IMR-90 (cell line): ENCODE measurements at places on chromosomes 5 and 9.
A peak's percentile ranks its signal among the peaks of the same experiment; 100 is the strongest.

DNA sequence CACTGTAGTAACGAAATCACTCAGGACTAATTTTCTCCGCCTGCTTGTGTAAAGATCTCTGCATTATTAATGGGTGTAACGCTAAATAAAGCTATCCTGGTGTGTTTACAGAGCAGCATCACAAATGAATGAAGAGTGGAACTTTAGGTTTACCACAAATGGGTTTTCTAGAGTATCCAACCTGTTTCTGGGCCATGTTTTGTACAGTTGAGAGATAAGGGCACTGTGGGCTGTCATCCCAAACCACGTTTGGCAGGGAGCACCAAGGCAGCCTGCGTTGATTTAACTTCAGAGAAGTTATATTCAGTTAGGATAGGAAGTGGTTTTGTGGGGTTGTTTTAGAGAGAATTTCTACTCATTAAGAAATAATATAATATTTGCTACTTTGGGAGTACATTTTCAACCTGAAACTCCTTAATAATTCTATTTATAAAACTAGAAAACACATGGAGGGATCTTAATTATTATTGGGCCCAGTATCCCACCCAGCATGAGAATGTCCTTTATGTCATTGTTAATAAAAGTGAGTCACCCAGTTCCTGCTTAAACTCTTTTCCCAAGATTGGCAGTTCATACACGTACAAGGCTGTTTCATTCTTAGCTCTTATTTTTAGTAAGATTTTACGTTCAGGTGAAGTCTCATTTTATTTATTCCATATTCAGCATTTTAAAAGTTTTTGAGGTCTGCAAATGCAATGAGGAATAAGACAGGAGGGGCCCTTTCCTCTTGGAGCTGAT, 8.0 kb downstream of the KCNN2 start:
- no peak overlapping the region for H3K4me3 ChIP-seq
- H3K36me3 ChIP-seq: no peaks in the 10 kb centered on the region
- no peaks in the 10 kb centered on the region for H3K4me1 ChIP-seq
- H3K27ac ChIP-seq: no peak overlapping the region

- no peak overlapping the region for H3K4me3 ChIP-seq
- no peak for DNase-seq
- H3K27ac ChIP-seq: no peak overlapping the region
These were observed 532.4 kb downstream of the DNAH5 start for GRCh38 chr5:13412040-13412595.

- H3K4me1 ChIP-seq: peaks cover 2% of the 10 kb centered on the region; the same call in 1 of the 2 replicates
- H3K27me3 ChIP-seq: no peaks in the 10 kb centered on the region
- no peaks in the 10 kb centered on the region for H3K36me3 ChIP-seq
- no peak overlapping the region for H3K4me3 ChIP-seq
These were observed 309.3 kb downstream of the KIAA0825 start for GRCh38 chr5:94309141-94309540.

- H3K27ac ChIP-seq: no peak overlapping the region
- no peaks in the 10 kb centered on the region for H3K27me3 ChIP-seq
- H3K4me1 ChIP-seq: no peaks in the 10 kb centered on the region
- DNase-seq: no peak
- H3K36me3 ChIP-seq: no peaks in the 10 kb centered on the region
These were observed 620.8 kb downstream of the HTR1A start for GRCh38 chr5:63341442-63341841.

GRCh38 chr5:129500101-129500500, 40.0 kb downstream of the ADAMTS19 start:
- H3K36me3 ChIP-seq: no peaks in the 10 kb centered on the region
- H3K4me3 ChIP-seq: no peak overlapping the region

- no peak overlapping the region for H3K27ac ChIP-seq
- H3K4me1 ChIP-seq: no peaks in the 10 kb centered on the region
- DNase-seq: no peak
- H3K4me3 ChIP-seq: no peak overlapping the region
- H3K27me3 ChIP-seq: no peaks in the 10 kb centered on the region
These were observed 74.5 kb upstream of the PANK3 start for GRCh38 chr5:168653626-168654025.

DNA sequence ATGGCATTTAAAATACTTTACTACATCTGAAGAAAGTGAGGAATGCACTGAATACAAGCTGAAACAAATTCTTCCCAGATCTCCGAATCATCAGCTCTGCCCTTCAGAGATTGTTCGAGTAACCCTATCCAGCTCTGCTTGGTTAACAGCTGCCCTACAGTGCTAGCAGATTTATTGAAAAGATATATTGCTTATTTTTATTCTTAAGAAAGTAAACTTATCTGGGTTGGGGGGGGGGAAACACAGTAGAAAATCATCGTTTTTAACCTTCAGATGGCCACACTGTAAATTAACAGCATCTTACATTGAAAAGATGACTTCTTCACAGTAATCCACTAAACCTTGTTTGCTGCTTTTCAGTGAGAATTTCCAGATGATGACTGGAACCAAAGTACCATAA, 210.8 kb downstream of the NFIB start:
- H3K4me3 ChIP-seq: no peak overlapping the region
- H3K27ac ChIP-seq: no peak overlapping the region
- DNase-seq: peak; percentile 23
- H3K36me3 ChIP-seq: no peaks in the 10 kb centered on the region

- no peaks in the 10 kb centered on the region for H3K36me3 ChIP-seq
- H3K27me3 ChIP-seq: no peaks in the 10 kb centered on the region; the same call in 1 of the 2 replicates
- H3K4me1 ChIP-seq: no peaks in the 10 kb centered on the region
- H3K27ac ChIP-seq: no peak overlapping the region
These were observed 135.6 kb downstream of the KCNIP1 start for GRCh38 chr5:170639221-170639925.

- peak; percentile 59 for DNase-seq
- no peaks in the 10 kb centered on the region for H3K36me3 ChIP-seq
- no peaks in the 10 kb centered on the region for H3K27me3 ChIP-seq
- H3K4me1 ChIP-seq: no peaks in the 10 kb centered on the region
These were observed 236.1 kb downstream of the ASTN2 start for GRCh38 chr9:117178596-117179375.

DNA sequence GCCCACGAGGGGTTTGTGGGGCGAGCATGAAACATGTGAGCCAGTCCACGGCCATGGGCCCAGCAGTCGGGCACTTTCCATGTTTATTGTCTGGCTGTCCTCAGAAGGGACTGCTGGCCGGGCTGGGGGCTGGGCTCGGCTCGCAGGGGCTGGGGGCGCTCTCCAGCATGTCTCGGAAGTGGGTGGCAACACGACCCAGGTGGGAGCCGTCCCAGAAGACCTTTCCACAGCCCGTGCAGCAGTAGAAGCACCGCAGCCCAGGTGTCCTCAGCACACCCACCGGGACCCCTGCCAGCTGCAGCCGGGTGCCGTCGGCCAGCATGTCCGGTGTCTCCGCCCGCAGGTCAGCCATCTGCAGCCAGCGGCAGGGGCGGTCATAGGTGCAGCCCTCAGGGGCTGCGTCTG, 4.8 kb upstream of the NRARP start:
- no peaks in the 10 kb centered on the region; the same call in 1 of the 2 replicates for H3K4me1 ChIP-seq
- H3K4me3 ChIP-seq: no peak overlapping the region
- DNase-seq: no peak
- no peak overlapping the region for H3K27ac ChIP-seq
- peaks cover 6% of the 10 kb centered on the region; the same call in 1 of the 2 replicates for H3K27me3 ChIP-seq

DNA sequence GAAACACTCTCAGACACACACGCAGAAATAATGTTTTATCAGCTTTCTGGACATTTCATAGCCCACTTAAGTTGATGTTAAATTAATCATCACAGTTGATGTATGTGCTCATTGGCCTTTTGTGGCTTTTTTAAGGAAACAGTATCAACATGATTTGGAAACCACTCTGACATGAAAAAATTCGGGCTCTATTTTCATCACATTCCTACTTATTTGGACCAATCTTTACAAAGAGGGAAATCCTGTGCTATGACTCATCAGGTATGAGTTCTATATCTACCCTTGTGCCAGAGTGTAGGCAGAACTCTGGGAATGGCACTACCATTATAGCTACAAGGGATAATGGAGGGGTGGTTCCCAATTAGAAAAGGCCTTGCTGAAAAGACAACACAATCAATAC, 388.4 kb upstream of the PTGER4 start:
- H3K27ac ChIP-seq: no peak overlapping the region
- H3K36me3 ChIP-seq: no peaks in the 10 kb centered on the region
- no peak overlapping the region for H3K4me3 ChIP-seq
- DNase-seq: peak; percentile 35
- H3K27me3 ChIP-seq: no peaks in the 10 kb centered on the region

GRCh38 chr5:169701910-169702451, 64.9 kb downstream of the DOCK2 start:
- H3K36me3 ChIP-seq: no peaks in the 10 kb centered on the region
- H3K4me1 ChIP-seq: peaks cover 24% of the 10 kb centered on the region
- DNase-seq: peak; percentile 64
- no peak overlapping the region for H3K27ac ChIP-seq
- H3K4me3 ChIP-seq: no peak overlapping the region
- H3K27me3 ChIP-seq: no peaks in the 10 kb centered on the region

DNA sequence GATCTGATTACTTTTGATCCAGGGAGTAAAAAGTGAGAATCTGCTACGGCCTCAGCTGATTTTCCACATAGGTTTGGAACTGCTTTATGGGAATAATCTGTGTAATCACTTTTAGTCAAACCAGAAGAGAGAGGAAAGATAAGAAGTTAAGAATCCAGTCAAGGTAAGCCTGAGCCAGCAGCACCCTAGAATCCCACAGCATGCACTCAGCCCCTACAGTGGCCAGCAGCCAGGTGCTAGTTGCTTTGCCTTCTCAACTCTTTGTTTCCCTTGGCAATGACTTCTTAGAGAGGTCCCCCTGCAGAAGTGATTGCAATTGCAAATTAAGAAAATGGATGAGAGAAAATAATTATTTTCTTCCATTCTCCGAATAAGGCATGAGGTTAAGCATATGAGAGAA, 59.7 kb upstream of the TMED7 start:
- peaks cover 2% of the 10 kb centered on the region; the same call in 1 of the 2 replicates for H3K27me3 ChIP-seq
- H3K36me3 ChIP-seq: no peaks in the 10 kb centered on the region
- H3K4me3 ChIP-seq: no peak overlapping the region
- DNase-seq: no peak

- H3K27ac ChIP-seq: no peak overlapping the region
- no peak for DNase-seq
- no peak overlapping the region for H3K4me3 ChIP-seq
- H3K27me3 ChIP-seq: no peaks in the 10 kb centered on the region
These were observed 21.9 kb downstream of the MACROH2A1 start for GRCh38 chr5:135376961-135377624.

GRCh38 chr9:129177443-129177790, 644 bp downstream of the IER5L start:
- peak overlapping the region; percentile 89 for H3K4me3 ChIP-seq
- peaks cover 4% of the 10 kb centered on the region; the same call in 1 of the 2 replicates for H3K36me3 ChIP-seq
- no peak for DNase-seq
- H3K4me1 ChIP-seq: peaks cover 13% of the 10 kb centered on the region

GRCh38 chr9:5478206-5478605, 27.9 kb downstream of the CD274 start:
- H3K27me3 ChIP-seq: no peaks in the 10 kb centered on the region
- H3K4me1 ChIP-seq: no peaks in the 10 kb centered on the region
- H3K36me3 ChIP-seq: no peaks in the 10 kb centered on the region

GRCh38 chr5:13809921-13810320, 134.6 kb downstream of the DNAH5 start:
- no peak for DNase-seq

GRCh38 chr9:22120595-22120994, 111.5 kb upstream of the CDKN2B start:
- DNase-seq: no peak
- no peak overlapping the region for H3K4me3 ChIP-seq
- H3K27me3 ChIP-seq: no peaks in the 10 kb centered on the region
- H3K4me1 ChIP-seq: peaks cover 13% of the 10 kb centered on the region

DNA sequence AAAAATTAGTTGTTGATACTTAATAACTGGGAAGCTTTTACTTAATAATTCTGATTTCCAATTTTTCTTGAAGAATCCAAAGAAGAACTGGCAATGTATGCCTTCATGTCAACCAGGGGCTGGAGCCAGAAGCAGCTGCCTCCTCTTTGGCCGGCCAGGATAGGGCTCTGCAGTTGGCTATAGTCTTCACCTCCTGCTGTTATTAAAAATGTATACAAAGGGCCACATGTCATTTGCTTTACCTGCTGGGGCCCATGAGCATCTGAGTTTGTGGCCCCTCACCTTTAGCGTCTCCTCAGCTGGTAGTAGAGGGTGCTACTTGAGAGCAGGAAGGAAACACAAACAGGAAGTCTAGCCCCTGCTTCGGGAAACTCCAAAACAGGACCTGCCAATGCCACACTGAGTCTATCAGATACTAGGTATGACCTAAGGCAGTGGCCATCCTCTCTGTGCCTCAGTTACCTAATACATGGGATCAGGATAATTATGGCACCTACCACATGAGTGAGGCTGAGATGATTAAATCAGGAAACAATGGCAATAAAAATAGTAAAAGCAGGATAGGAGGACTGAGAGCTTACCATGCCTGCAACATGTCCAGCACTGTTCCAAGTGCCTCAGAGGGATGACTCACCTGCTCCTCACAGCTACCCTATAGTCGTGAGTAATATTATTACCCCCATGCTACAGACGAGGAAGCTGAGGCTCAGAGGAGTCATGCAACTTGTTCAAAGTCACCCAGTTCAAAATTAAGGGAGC, 21.3 kb downstream of the CCDC69 start:
- no peaks in the 10 kb centered on the region for H3K4me1 ChIP-seq
- DNase-seq: peak; percentile 71
- peaks cover 7% of the 10 kb centered on the region for H3K27me3 ChIP-seq
- no peak overlapping the region for H3K4me3 ChIP-seq
- no peaks in the 10 kb centered on the region for H3K36me3 ChIP-seq

DNA sequence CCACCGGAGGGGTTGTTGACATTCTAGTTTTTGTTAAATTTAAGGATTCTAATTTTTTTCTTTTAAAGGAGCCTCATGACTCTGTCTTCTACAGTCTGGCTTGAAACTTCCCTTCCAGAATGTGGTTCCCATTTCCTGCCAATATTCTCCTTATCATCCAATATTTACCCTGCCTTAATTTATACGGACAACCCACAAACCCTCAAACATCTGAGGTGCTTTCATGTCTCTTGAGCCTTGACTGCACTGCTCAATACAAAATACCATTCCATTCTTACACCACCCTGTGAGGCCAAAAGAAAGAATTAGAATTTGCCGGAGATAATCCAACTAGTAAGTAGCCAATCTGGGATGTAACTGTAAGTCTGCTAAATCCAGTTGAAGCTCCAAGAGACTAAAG, 346.5 kb downstream of the SPOCK1 start:
- DNase-seq: no peak
- no peak overlapping the region for H3K4me3 ChIP-seq
- no peaks in the 10 kb centered on the region for H3K27me3 ChIP-seq
- H3K27ac ChIP-seq: no peak overlapping the region

- peaks cover 4% of the 10 kb centered on the region for H3K4me1 ChIP-seq
- H3K36me3 ChIP-seq: no peaks in the 10 kb centered on the region; the same call in 1 of the 2 replicates
- no peaks in the 10 kb centered on the region for H3K27me3 ChIP-seq
- H3K27ac ChIP-seq: no peak overlapping the region
These were observed 66.9 kb downstream of the SLC44A1 start for GRCh38 chr9:105311306-105311705.
